Mesangial cell (primary cell): ENCODE measurements at places on chromosomes 2 and 18. TPM values are rescaled to one million over a fixed set of nuclear protein-coding genes. Genes with fewer than 3 reads are reported as not detected.

BOLL gene
- not detected in 2 replicates for total RNA-seq

GTF3C2 gene
- 44.4 and 49.5 TPM in 2 replicates for total RNA-seq

CHRNG gene
- not detected in 2 replicates for total RNA-seq

RTKN gene
- total RNA-seq: 39.1 and 48.0 TPM in 2 replicates

APCDD1 gene
- total RNA-seq: 3.4 TPM in 1 of 2 replicates, not detected in the other

PRSS56 gene
- total RNA-seq: not detected in 2 replicates

ASXL3 gene
- 0.33 and 0.76 TPM in 2 replicates for total RNA-seq

RHOB gene
- 199 and 301 TPM in 2 replicates for total RNA-seq

AP1S3 gene
- total RNA-seq: 17.8 and 26.5 TPM in 2 replicates

DSC2 gene
- total RNA-seq: 10.4 TPM in 2 replicates

UCN gene
- 0.65 and 0.76 TPM in 2 replicates for total RNA-seq

SRD5A2 gene
- total RNA-seq: not detected in 2 replicates

SERPINB5 gene
- total RNA-seq: 0.13 TPM in 1 of 2 replicates, not detected in the other

NTSR2 gene
- not detected in 2 replicates for total RNA-seq

CAVIN2 gene
- total RNA-seq: 2.3 and 3.0 TPM in 2 replicates

PFN4 gene
- total RNA-seq: 0.49 and 1.1 TPM in 2 replicates

TTC31 gene
- total RNA-seq: 20.8 and 22.2 TPM in 2 replicates

SPATA3 gene
- total RNA-seq: not detected in 2 replicates

CPS1 gene
- total RNA-seq: 1.3 and 4.8 TPM in 2 replicates

CERS6 gene
- total RNA-seq: 11.7 and 12.1 TPM in 2 replicates

SEMA4F gene
- total RNA-seq: 12.7 and 12.9 TPM in 2 replicates

SLC4A5 gene
- under 0.01 and 0.51 TPM in 2 replicates for total RNA-seq

EMX1 gene
- total RNA-seq: 0.16 and 0.51 TPM in 2 replicates

ANKRD30BL gene
- 0.13 TPM in 1 of 2 replicates, not detected in the other for total RNA-seq

SDC1 gene
- total RNA-seq: 65.5 and 86.7 TPM in 2 replicates

UGT1A9 gene
- 0.13 and 0.16 TPM in 2 replicates for total RNA-seq

ADRA2B gene
- total RNA-seq: not detected in 2 replicates

POU3F3 gene
- total RNA-seq: 0.98 and 11.3 TPM in 2 replicates

RNU2-63P gene
- total RNA-seq: not detected in 2 replicates
